Effector memory CD4-positive, alpha-beta T cell (primary cell): ENCODE measurements at places on chromosomes 11 and 22.

DNA sequence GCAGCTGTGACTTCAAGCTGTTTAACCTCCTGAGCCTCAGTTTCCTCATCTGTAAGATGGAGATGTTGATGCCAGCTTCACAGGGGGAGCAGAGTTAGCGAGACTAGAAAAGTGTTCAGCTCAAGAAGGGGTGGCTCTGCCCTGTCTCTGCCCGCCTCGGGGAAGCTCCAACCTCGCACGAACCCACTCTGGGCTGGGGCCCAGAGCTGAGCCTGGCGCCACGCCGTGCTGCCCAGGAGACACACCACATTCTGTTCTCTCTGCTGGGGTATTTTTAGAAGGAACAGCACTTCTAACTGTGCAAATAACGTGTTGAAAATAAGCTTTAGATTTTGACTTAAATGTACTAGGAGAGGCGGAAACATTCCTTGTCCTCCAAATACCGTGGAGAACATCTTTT, 74.1 kb downstream of the PHF21B start:
- H3K27me3 ChIP-seq = no peaks in the 10 kb centered on the region
- no peaks in the 10 kb centered on the region for H3K36me3 ChIP-seq
- no peak overlapping the region for H3K27ac ChIP-seq

DNA sequence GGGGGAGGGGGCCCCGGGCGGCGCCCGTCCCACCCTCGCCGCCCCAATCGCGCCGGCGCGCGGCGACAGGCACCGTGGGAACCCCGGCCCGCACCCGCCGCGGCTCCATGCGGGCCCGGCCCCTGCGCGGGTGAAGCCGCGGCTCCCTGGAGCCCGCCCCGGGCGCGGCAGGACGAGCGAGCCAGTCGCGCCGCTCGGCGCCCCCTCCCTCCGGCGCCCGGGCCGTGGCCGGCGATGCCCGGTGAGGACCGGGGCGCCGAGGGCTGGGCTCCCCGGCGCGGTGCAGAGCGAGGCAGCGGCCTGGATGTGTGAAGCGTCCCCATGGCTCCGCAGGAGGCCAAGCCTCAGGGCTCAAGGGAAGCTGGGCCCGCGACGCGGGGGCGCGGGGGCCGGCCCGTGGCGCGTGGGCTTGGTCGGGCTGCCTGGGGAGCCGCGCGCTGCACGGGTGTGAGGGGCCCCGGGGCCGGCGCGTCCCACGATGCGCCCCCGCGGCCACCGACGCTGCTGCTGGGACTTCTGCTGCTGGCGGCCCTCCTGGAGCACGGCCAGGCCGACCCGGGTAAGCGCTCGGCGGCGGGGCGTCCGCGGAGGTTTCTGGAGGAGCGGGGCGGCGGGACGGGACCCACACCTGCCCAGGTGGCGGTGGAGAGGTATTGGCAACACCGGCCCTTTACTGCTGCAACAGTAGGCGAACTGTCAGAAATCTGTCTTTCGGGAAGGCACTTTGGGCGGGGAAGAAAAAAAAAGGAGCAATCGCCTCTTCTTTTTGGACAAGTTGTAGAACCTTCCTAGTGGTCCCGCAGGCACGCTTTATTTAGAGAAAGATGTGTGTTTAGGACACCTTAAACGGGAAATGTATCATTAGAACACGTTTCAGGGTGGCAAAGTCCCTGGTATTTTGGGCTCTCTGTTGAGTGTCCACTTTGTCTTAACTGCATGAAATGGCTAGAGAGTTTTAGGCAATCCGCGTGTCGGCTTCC, 119.4 kb downstream of the HIPK3 start:
- peaks cover 5% of the 10 kb centered on the region for H3K27me3 ChIP-seq
- no peaks in the 10 kb centered on the region for H3K4me1 ChIP-seq
- H3K27ac ChIP-seq = no peak overlapping the region
- H3K36me3 ChIP-seq = no peaks in the 10 kb centered on the region
- H3K4me3 ChIP-seq = no peak overlapping the region

GRCh38 chr22:36252754-36253522, at the start of gene APOL1:
APOL1 (plus strand) TSS chr22:36253133; CDS start chr22:36254956, 1,823 bp downstream.
- peaks cover 17% of the 10 kb centered on the region for H3K4me1 ChIP-seq
- peak; percentile 19 for DNase-seq
- H3K27ac ChIP-seq = peak within 1 kb of the TSS; percentile 70
- no peaks in the 10 kb centered on the region for H3K36me3 ChIP-seq
- no peaks in the 10 kb centered on the region for H3K27me3 ChIP-seq

DNA sequence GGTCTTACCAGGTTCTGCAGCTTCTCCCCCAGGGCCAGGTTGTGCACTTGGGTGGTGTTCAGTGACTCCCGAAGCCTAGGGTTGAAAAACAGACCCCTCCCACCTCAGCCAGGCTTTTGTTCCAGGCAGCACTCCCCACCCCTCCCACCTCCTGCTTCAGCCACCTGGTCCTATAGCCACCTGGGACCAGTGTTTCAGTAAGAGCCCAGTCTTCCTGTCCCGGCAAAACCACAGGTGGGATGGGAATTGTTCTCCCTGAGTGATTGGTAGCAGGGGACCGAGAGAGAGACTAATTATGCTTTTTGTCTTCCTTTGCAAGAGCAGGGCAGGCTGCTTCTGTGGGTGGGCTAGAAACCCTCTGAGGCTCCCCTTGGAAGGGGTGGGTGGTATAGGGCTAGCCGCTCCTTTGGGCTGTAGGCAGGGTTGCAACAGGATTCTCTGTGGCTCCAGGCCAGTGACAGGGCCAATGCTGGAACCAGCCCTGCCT, 8.5 kb upstream of the NAALADL1 start:
- no peaks in the 10 kb centered on the region for H3K27me3 ChIP-seq
- no peaks in the 10 kb centered on the region for H3K36me3 ChIP-seq
- no peak overlapping the region for H3K4me3 ChIP-seq
- no peak for DNase-seq
- H3K27ac ChIP-seq = no peak overlapping the region

DNA sequence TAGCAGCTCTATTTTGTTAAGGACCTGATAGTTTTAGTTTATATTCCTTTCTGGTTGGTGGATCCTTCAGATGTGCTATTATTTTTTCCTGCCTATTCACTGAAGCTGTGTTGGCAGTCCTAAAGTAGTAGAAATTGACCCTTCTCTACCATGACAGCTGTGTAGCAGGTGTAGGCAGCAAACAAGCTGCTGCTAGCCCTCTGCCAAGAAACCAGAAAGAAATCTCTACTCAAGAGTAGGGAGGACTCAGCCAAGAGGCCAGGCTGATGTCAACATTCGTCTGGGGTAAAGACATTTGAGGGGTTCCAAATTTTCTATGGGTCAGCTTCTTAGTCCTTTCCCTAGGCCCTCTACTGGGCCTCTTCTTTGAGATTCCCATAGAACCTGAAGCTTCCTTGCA, 51.2 kb downstream of the CSTF3 start:
- no peak overlapping the region for H3K4me3 ChIP-seq
- H3K36me3 ChIP-seq = no peaks in the 10 kb centered on the region
- H3K4me1 ChIP-seq = no peaks in the 10 kb centered on the region
- H3K27ac ChIP-seq = no peak overlapping the region
- DNase-seq = no peak

DNA sequence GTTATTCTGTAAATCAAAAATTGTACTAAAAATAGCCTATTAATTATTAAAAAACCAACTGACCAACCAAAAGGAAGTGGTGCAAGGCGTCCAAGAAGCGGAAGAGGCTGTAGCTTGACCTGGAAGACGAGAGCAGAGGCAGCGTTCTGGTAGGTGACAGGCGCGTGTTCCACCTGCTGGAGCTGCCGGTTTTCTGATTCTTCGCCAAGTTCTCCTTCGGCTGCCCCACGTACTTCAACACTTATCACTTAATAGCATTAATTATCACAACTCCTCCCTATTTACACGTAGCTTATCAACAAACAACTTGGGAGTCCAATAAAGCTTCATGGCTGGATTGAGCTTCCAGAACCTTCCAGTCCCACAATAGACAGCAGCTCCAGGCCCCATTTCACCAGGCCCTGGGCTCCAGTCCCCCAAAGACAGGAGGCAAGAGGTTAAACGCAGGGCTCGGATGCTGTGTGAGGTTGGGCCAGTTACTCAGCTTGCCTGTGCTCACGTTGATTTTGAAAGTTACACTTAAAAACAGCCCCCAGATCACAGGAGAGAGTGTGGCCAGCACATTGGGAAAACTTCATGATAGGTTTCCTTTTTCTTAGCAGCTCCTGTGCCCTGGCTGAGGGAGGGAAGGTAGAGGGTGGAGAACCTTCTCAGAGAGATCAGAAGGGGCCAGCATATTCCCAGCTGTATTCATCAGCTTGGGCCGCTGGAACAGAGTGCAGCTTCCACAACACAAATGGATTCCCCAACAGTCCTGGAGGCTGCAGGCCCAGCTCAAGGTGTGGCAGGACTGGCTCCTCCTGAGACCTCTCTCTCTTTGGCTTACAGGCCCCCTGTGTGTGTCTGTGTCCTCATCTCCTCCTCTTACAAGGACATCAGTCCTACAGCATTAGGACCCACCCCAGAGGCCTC, 54.2 kb upstream of the FGF3 start:
- DNase-seq = no peak
- no peaks in the 10 kb centered on the region for H3K4me1 ChIP-seq
- H3K36me3 ChIP-seq = no peaks in the 10 kb centered on the region
- no peak overlapping the region for H3K4me3 ChIP-seq

- H3K4me1 ChIP-seq = no peaks in the 10 kb centered on the region
- H3K27ac ChIP-seq = no peak overlapping the region
- no peak overlapping the region for H3K4me3 ChIP-seq
- no peaks in the 10 kb centered on the region for H3K27me3 ChIP-seq
- H3K36me3 ChIP-seq = no peaks in the 10 kb centered on the region
- no peak for DNase-seq
These were observed 8.2 kb downstream of the CREB3L1 start for GRCh38 chr11:46285594-46286033.

GRCh38 chr22:23066200-23067022, 3.9 kb upstream of the GNAZ start:
- no peaks in the 10 kb centered on the region for H3K27me3 ChIP-seq
- no peak overlapping the region for H3K27ac ChIP-seq

DNA sequence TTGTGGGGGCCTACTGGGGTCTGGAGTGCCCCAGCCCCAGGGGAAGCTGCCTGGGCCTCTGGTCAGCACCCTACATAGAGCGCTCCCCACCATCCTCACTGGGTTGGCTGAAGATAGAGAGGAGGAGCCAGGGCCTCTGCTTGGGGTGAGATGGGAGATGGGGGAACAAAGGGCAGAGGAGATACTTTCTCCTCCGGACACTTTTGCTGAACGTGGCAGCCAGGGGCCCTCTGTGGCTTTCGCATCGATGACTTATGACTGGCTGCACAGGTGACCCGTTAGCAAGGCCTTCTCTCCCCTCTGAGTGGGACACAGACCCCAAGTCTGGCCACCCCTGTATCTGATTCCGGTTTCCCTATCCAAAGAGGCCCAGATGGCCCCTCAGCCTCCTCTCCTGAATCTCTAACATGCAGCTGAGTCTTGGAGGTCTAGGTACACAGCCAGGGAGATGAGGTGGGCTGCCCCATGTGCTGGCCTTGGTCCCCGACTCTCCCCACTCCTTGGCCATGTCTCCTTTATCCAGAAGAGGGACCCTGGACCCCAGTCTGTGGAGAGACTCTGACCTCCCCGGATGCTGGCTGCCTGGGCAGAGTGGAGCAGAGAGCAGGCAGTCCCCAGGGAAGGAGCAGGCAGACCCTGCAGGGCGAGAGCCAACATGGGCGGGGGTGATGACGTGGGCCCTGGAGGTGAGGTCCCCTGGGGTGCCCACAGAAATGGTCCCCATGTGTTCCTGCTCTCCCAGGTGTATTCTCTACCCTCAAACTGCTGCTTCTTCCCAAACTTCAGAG, 59.3 kb upstream of the NECTIN1 start:
- H3K36me3 ChIP-seq = no peaks in the 10 kb centered on the region
- H3K27me3 ChIP-seq = no peaks in the 10 kb centered on the region
- no peak overlapping the region for H3K27ac ChIP-seq
- H3K4me1 ChIP-seq = no peaks in the 10 kb centered on the region
